ENCODE measurements at places on chromosomes 1 and 21.

DNA sequence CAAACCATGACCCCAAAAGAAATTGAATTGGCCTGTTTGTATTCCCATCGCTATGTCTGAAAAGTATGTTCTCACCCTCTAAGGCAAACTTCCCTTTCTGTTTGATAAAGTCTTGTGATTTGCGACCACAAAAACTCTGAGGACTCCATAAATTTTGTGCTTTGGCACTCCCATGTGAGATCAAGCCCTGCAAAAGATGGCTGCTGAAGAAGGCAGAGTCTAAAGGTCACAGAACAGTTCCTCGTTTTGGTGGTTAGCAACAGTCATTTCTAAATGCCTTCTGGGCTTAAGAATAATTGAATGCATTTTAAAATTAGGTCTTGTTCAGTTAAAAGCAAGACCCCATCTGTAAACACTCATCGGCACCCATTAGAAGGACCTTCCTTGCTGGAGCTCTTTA is 441.6 kb downstream of the OMA1 start:
- DNase-seq: no peak

DNA sequence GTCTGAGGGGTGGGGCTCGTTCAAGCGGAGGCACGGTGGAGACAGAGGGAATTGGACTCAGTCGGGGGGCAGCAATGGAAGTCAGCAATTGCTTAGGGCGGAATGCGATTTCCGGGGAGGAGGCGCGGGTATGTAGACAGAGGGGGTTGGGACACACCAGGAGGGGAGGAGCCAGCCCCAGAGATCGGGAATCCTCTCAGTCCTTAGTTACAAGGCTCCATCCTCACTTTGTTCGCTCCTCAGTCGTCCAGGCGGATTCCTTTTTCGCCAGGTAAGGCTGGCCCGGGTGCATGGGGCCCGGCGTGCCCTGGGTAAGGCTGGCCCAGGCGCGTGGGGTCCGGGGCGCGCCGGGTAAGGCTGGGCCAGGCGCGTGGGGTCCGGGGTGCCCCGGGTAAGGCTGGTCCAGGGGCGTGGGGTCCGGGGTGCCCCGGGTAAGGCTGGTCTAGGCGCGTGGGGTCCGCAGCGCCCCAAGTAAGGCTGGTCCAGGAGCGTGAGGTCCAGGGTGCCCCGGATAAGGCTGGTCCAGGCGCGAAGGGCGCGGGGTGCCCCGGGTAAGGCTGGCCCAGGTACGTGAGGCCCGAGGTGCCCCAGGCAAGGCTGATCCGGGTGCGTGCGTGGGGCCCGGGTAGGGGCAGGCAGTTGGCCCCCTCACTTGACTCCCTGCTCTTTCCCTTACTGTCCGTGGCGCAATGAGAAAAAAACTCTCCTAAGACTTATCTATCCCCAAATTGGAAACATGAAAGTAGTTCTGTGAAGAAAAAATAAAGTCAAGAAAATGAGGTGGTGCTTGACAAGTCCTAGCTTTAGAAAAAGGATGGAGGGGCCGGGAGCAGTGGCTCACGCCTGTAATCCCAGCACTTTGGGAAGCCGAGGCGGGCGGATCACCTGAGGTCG is at the start of gene L1TD1:
L1TD1 (plus strand) TSS at position 199 of the 894 bp plus-strand sequence. CDS start 11,780 bp downstream, outside the sequence.
- no peak for DNase-seq

GRCh38 chr1:4117196-4117595 is 217.1 kb upstream of the C1orf174 start:
- no peak for DNase-seq

DNA sequence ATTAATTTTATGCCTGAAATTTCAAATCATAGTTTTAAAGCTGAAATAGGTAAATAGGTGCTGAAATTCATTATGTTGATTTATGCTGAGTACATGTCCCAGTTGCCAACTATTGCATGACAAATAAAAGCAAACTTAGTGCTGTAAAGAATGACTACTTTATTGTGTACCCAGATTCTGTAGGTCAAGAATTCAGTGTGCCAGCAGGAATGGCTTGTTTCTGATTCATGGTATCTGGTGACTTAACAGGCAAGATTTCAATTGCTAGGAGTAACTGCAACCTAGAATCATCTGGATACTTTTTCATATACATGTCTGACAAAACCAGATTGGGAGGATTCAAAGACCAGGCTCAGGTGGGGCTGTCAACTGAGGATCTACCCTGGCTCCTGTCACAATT is 678.4 kb upstream of the ADAMTS5 start:
- DNase-seq: no peak

GRCh38 chr1:76073481-76073880 is 1.1 kb upstream of the ST6GALNAC3 start:
- DNase-seq: no peak

Measured in activated B cell treated with CpG ODN at 0.5 μM for 24 hours (primary cell).